ENCODE measurements at places on chromosomes 13 and 19.

DNA sequence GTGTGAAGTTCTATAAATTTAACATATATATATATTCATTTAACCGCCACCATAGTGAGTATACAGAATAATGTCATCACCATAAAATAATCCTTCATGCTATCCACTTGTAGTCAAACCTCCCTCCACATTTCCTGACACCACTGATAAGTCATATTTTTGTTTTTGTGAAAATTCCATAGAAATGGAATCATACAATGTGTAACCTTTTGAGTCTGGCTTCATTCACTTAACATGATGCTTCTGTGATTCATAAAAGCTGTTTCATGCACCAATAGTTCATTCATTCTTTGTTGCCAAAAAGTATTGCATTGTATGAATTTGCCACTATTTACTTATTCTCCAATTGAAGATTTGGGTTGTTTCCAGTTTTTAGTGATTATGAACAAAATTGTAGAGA is 497.5 kb upstream of the PCDH20 start:
- DNase-seq: no peak

- no peak for DNase-seq
Observed at GRCh38 chr13:100604918-100605710, 16.5 kb upstream of the GGACT start.

GRCh38 chr19:55406826-55407549 is 600 bp downstream of the UBE2S start:
- peak; percentile 17 for DNase-seq

GRCh38 chr19:19059018-19059836 is 4.6 kb upstream of the SLC25A42 start:
- no peak for DNase-seq

- DNase-seq: no peak
Observed at GRCh38 chr19:2750808-2751437, 11.1 kb upstream of the SLC39A3 start.

- no peak for DNase-seq
Observed at GRCh38 chr13:30564489-30564888, 53.2 kb upstream of the USPL1 start.
